ENCODE measurements at places on chromosomes 5 and 9.

GRCh38 chr9:935348-935965, 41.0 kb upstream of the DMRT3 start:
- H3K4me1 ChIP-seq: no peaks in the 10 kb centered on the region
- no peak for DNase-seq
- peaks cover 48% of the 10 kb centered on the region for H3K27me3 ChIP-seq
- no peak overlapping the region for H3K4me3 ChIP-seq

DNA sequence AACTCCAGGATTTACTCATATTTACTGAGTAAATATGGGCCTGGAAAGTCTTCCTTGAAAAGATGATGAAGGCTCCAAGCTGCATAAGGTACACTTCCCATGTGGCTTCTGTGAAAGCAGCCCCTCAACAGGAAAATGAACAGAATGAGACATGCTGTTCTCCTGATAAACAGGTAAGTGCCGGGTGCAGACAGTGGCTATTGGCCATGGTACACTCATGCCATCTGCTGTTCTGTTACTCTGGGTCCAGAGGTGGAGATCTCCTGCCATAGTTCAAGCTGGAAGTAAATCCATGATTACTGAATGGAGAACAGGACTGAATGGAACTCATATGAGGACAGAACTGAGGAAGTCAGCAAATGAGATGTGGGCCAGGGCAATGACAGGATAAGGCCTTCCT, 103.6 kb downstream of the SLIT3 start:
- H3K4me3 ChIP-seq: no peak overlapping the region
- no peaks in the 10 kb centered on the region for H3K4me1 ChIP-seq
- no peaks in the 10 kb centered on the region for H3K36me3 ChIP-seq
- peaks cover 14% of the 10 kb centered on the region for H3K27me3 ChIP-seq
- H3K27ac ChIP-seq: no peak overlapping the region

GRCh38 chr5:164627021-164627420, 1121.6 kb downstream of the MAT2B start:
- H3K27ac ChIP-seq: no peak overlapping the region
- H3K4me3 ChIP-seq: no peak overlapping the region
- H3K4me1 ChIP-seq: no peaks in the 10 kb centered on the region
- no peak for DNase-seq

DNA sequence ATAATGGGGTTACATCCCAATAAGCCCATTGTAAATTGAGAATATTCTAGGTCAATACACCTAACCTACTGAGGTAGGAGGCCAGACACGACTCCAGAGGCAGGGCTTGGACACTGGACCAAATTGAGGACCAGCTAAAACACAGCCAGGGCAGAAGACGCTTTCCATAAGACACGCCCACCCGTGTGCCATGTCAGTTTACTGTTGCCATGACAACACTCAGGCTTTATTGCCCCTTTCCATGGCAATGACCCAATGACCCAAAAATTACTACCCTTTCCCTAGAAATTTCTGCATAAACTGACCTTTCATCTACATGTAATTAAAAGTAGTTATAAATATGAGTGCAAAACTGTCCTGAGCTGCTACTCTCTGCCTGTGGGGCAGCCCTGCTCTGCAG, 31.5 kb downstream of the SLC22A4 start:
- no peaks in the 10 kb centered on the region for H3K36me3 ChIP-seq
- no peak overlapping the region for H3K27ac ChIP-seq
- H3K4me1 ChIP-seq: no peaks in the 10 kb centered on the region
- no peak for DNase-seq

DNA sequence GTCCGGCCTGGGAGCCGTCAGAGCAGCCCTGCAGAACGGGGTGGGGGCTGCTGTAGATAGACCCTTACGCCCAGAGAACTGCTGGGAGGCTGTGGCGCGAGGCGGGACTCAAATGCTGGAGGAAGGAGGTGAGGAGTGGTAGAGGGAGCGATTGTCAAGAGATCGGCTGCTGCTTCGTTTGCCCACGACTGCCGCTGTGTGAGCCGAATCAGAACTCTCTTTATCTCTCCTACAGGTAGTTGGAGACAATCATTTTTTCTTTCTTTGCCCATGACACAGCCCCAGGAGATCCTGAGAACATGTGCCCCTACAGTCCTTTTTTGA, 456 bp downstream of the ZNF79 start:
- H3K27me3 ChIP-seq: no peaks in the 10 kb centered on the region
- H3K36me3 ChIP-seq: peaks cover 16% of the 10 kb centered on the region
- peak overlapping the region; percentile 91 for H3K27ac ChIP-seq
- DNase-seq: no peak

DNA sequence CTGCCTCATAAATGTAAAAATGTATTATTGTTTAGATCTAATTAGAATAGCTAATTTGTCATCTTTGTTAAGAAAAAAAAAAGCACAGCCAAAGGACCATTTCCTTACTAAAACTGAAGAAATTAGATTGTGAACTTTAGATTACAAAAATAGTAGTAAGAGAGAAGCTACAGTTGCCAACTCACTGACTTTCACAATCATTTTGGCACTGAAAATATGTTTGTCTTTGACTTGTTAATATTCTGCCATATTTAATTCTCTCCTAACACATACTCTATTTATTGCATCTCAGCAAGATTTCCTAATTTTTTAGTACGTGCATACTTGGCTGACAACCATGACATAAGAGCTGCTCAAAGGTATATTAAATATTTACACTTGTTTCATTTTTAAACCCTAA, 297.1 kb downstream of the TUSC1 start:
- no peak overlapping the region for H3K4me3 ChIP-seq
- no peaks in the 10 kb centered on the region for H3K27me3 ChIP-seq
- DNase-seq: no peak
- no peaks in the 10 kb centered on the region for H3K36me3 ChIP-seq
- H3K4me1 ChIP-seq: no peaks in the 10 kb centered on the region
- no peak overlapping the region for H3K27ac ChIP-seq

GRCh38 chr5:10599862-10600284, 36.0 kb downstream of the ANKRD33B start:
- peaks cover 6% of the 10 kb centered on the region for H3K4me1 ChIP-seq
- no peak for DNase-seq
- H3K27me3 ChIP-seq: no peaks in the 10 kb centered on the region
- no peak overlapping the region for H3K27ac ChIP-seq
- H3K36me3 ChIP-seq: no peaks in the 10 kb centered on the region
- H3K4me3 ChIP-seq: no peak overlapping the region

GRCh38 chr5:821504-821903, 29.3 kb downstream of the ZDHHC11 start:
- no peak overlapping the region for H3K4me3 ChIP-seq
- H3K27ac ChIP-seq: no peak overlapping the region
- no peaks in the 10 kb centered on the region for H3K36me3 ChIP-seq
- H3K27me3 ChIP-seq: no peaks in the 10 kb centered on the region

GRCh38 chr5:89878140-89879132, 531.1 kb downstream of the CETN3 start:
- no peak overlapping the region for H3K4me3 ChIP-seq
- no peaks in the 10 kb centered on the region for H3K27me3 ChIP-seq
- no peak overlapping the region for H3K27ac ChIP-seq
- H3K4me1 ChIP-seq: peaks cover 9% of the 10 kb centered on the region

GRCh38 chr9:111969061-111969460, 72.4 kb downstream of the UGCG start:
- no peaks in the 10 kb centered on the region for H3K36me3 ChIP-seq
- no peaks in the 10 kb centered on the region for H3K27me3 ChIP-seq
- H3K4me3 ChIP-seq: no peak overlapping the region
- no peak for DNase-seq
- peaks cover 3% of the 10 kb centered on the region for H3K4me1 ChIP-seq
- H3K27ac ChIP-seq: no peak overlapping the region

GRCh38 chr9:18499980-18500379, 26.0 kb downstream of the ADAMTSL1 start:
- H3K27ac ChIP-seq: no peak overlapping the region
- H3K36me3 ChIP-seq: no peaks in the 10 kb centered on the region
- H3K4me1 ChIP-seq: no peaks in the 10 kb centered on the region

GRCh38 chr5:132561601-132562000, 4.8 kb downstream of the RAD50 start:
- H3K36me3 ChIP-seq: peaks cover 15% of the 10 kb centered on the region
- no peaks in the 10 kb centered on the region for H3K27me3 ChIP-seq
- DNase-seq: no peak
- no peak overlapping the region for H3K4me3 ChIP-seq

- H3K27ac ChIP-seq: no peak overlapping the region
- peak; percentile 60 for DNase-seq
- no peaks in the 10 kb centered on the region for H3K4me1 ChIP-seq
- H3K36me3 ChIP-seq: no peaks in the 10 kb centered on the region
- no peak overlapping the region for H3K4me3 ChIP-seq
Measured at GRCh38 chr5:137822158-137822764, 45.4 kb upstream of the MYOT start.

DNA sequence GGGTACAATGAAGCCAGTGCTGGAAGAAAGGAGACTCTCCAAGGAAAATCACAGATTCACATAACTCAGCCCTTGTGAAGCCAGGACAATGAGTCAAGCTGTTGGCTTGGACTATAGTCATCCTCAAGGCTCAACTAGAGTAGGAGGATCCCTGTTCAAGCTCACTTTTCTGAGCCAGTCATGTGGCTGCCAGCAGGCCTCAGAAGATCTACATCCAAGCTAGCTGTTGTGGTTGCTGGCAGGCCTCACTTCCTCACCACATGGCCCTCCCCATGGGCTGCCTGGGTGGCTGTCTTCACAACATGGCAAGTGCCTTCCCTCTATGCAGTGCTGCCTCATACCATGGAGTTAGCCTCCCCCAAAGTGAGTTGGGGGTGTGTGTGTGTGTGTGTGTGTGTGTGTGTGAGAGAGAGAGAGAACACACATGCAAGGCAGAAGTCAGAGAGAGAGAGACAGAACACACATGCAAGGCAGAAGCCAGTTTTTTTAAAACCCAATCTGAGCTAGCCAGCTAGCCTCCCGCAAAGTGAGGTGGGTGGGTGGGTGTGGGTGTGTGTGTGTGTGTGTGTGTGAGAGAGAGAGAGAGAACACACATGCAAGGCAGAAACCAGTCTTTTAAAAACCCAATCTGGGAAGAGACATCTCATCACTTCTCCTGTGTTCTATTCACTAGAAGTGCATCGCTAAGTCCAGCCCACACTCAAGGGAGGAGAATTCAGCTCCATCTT, 17.1 kb downstream of the SCAI start:
- H3K4me3 ChIP-seq: no peak overlapping the region
- no peaks in the 10 kb centered on the region for H3K27me3 ChIP-seq
- H3K27ac ChIP-seq: no peak overlapping the region
- no peaks in the 10 kb centered on the region for H3K4me1 ChIP-seq
- H3K36me3 ChIP-seq: no peaks in the 10 kb centered on the region
- peak; percentile 36 for DNase-seq

DNA sequence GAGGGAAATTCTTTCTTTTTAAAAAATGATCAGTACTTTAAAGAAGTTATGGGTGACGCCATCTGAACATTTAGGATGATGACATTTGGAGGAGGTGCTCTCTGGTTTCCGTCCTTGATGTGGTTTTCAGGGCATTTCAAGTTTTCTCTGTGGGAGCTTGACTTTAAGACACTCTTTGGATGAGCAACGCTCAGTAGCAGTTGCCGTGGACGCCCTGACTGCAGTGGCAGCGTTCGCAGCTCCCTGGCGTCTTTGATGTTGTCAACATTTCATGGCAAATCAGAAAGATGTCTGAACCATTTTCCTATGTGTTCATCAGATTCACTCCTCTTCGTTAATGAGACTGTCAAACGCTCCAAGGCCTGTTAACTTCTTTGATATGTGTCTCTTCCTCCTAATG, 86.1 kb downstream of the ZNF354C start:
- no peaks in the 10 kb centered on the region for H3K36me3 ChIP-seq
- DNase-seq: no peak
- no peaks in the 10 kb centered on the region for H3K4me1 ChIP-seq
- no peak overlapping the region for H3K27ac ChIP-seq
- no peaks in the 10 kb centered on the region for H3K27me3 ChIP-seq
- no peak overlapping the region for H3K4me3 ChIP-seq

DNA sequence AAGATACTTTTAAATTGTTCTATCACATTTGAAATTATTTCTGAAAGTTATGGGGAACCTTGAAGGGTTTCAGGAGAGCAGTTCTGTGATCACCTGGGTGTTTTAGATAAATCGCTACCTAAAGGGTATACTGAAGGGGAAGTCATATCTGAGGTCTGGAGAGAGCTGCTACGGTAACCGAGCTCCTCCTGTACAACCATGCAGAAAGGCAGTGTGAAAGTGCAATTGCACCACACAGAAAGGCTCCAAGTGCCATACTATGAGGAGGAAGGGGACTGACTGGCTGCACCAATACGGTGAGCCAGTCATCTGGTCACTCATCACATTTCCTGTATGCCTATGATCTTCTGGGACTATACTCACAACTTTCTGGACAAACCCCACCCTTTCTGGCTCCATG, 241.4 kb upstream of the SLC24A2 start:
- no peak overlapping the region for H3K4me3 ChIP-seq
- H3K27me3 ChIP-seq: no peaks in the 10 kb centered on the region
- no peaks in the 10 kb centered on the region for H3K4me1 ChIP-seq
- no peaks in the 10 kb centered on the region for H3K36me3 ChIP-seq

GRCh38 chr5:6544561-6544935, 88.3 kb downstream of the NSUN2 start:
- peaks cover 1% of the 10 kb centered on the region for H3K27me3 ChIP-seq
- no peak for DNase-seq
- no peak overlapping the region for H3K27ac ChIP-seq
- H3K4me1 ChIP-seq: no peaks in the 10 kb centered on the region

DNA sequence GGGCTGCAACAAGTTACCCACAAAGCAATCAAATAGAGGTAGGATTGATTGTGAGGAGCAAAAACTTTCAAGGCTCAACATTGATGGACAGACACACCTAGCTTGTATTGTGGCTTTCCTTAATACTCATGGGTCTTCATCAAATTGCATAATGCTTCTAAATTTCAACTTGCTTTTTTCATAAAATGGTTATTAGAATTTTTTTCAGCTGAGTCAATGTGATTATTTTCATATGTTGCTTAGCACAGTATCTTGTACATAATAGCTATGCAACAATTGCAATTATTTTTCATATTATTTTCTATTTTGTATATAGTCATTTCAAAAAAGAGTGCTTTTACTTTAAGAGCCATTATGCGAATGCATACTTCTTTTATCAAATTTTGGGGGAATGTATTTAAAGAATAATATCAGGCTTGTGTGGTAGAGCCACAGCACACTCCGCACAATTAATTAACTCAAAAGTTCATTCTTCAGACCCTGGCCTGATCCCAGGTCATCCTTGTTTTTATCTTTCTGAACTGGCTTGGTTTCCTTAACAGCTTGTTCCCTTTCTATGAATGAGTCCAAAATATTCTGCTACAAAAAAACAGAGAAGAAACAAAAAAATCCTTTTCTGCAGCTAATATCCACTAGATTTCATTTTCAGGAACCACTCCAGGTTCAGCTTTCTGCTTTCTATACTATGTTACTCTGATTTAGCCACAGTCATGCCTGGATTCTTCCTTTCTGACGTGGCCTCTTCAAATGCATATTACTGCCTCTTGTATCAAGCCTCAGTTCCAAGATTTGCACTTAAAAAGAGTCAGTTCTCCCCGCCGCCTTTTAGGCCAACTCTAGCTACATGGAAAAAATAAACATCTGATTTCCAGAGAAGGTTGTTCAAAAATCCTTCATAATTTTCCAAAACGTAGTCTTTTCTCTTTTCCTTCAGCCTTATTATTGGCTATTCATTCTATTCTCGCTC, 45.3 kb upstream of the CDH9 start:
- H3K4me3 ChIP-seq: no peak overlapping the region
- H3K4me1 ChIP-seq: no peaks in the 10 kb centered on the region
- H3K27ac ChIP-seq: no peak overlapping the region
- no peak for DNase-seq
- no peaks in the 10 kb centered on the region for H3K36me3 ChIP-seq

GRCh38 chr5:154593796-154594195, 115.8 kb upstream of the HAND1 start:
- DNase-seq: no peak
- H3K4me3 ChIP-seq: no peak overlapping the region
- no peaks in the 10 kb centered on the region for H3K27me3 ChIP-seq
- H3K36me3 ChIP-seq: no peaks in the 10 kb centered on the region

GRCh38 chr5:38816083-38817030, 29.5 kb upstream of the OSMR start:
- no peak for DNase-seq
- H3K4me1 ChIP-seq: peaks cover 3% of the 10 kb centered on the region
- no peak overlapping the region for H3K4me3 ChIP-seq
- no peaks in the 10 kb centered on the region for H3K27me3 ChIP-seq
